Hindlimb muscle (tissue), 1 donor: ENCODE measurements at places on chromosomes 11 and 22.

GRCh38 chr22:34096770-34097169, 176.5 kb upstream of the LARGE1 start:
- DNase-seq: no peak

DNA sequence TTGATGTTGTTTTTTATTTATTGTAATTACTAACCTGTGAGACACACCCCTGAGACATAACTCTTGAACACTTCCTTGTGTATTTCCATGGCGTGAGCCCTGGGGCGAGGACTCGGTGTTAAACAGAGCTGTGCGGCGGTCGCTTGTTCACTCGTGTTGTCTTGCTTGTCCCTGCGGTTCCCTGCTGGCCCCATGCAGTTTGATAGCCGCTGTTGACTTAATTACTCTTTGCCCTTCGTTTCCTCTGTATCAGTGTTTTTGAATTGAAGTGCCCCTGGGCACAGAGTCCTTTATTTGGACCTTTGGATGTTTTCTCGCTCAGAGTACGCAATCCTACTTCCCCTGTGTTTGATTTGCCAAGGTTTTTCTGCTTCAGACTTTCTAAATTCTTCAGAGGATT, 52.7 kb downstream of the TBC1D22A start:
- no peak for DNase-seq

DNA sequence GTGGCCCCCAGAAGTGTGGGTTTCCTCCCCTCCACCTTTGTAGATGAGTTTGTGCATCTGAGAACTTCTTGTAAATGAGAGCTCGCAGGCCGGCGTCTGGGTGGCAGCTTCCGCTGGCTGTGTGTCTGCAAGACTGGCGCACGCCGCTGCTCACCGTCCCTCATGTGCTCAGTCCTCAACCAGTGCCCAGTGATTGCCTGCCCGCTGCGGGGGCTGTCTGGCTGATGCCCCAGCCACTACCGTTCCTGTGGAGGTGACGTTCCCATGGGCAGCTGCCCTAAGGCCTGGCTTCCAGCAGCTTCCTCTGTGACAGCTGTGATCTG, 8.8 kb downstream of the TBX1 start:
- DNase-seq: no peak

GRCh38 chr11:129974237-129974636, 28.4 kb downstream of the PRDM10 start:
- DNase-seq: no peak

- no peak for DNase-seq
Observed at GRCh38 chr11:27118371-27118770, 77.8 kb downstream of the BBOX1 start.

DNA sequence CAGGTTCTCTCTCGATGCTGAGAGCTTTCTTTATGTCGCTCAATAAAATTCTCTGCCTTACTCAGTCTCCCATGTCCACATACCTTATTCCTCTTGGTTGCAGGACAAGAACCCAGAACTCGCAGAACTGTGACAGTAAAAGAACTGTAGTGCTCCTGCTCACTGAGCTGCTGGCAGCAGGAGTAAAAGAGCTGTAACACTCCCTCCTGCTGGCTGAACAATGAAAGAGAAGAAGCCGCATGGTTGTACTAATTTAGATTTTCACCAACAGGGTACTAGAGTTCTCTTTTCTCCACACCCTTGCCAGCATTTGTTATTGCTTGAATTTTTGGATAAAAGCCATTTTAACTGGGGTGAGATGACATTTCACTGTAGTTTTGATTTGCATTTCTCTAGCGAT, 433.2 kb downstream of the GUCY1A2 start:
- DNase-seq: no peak

DNA sequence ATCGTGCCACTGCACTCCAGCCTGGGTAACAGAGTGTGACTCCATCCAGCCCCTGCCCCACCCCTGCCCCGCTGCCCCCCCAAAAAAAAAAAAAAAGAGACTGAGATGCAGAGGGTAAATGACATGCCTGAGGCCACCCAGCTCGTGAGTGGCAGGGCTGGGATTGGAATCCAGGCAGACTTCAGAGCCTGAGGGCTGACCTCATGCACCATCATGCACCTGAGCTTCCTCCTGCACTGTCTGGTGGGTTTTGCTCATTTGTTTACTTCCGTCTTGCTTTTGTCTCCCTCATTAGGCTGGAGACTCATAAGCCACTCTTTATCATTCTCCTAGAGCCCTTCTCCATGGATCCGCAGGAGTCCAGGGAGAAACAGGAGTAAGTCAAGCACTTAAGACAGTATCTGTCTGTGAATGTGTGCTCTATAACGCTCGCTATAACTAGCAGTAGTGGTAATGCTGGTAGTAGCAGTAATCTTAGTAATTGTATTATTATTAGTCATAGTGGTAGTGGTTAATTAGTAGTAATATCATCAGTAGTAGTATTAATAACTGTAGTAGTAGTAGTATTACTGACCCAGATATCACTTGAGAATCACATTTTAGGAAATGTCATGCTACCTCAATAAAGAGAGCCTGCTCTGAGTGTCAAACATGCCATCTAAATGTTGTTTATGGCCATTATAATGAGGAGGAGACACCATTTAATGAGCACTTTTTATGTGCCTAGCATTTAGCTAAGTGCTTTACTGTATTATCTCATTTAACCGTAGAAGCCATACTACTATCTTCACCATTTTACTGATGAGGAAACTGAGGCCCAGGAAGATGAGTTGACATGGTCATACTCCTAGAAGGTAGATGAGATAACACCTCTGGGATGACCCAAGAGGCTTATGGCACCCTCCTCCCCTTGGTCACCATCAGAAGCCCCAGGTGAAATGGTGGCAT, 85.0 kb downstream of the NAT10 start:
- no peak for DNase-seq

DNA sequence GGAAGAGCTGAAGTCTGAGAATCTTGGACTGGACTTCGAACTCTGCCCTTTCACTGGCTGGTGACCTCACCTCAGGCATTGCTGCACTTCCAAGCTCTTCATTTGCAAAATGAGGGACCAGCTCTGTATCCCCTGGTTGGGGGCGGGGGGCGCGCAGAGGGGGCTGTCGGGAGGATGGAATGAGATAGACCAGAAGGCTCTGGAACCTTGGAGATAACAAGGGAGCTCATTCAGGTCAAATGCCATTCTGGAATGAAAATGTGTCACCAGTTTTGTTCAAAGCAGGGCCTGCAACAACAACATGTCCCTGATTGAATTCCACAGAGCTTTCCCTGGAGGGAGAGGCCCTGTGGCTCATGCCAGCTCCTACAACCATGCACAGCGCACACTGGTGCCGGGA, 370.5 kb downstream of the MN1 start:
- DNase-seq: no peak

- no peak for DNase-seq
Observed at GRCh38 chr11:18312012-18312411, 9.9 kb downstream of the HPS5 start.

DNA sequence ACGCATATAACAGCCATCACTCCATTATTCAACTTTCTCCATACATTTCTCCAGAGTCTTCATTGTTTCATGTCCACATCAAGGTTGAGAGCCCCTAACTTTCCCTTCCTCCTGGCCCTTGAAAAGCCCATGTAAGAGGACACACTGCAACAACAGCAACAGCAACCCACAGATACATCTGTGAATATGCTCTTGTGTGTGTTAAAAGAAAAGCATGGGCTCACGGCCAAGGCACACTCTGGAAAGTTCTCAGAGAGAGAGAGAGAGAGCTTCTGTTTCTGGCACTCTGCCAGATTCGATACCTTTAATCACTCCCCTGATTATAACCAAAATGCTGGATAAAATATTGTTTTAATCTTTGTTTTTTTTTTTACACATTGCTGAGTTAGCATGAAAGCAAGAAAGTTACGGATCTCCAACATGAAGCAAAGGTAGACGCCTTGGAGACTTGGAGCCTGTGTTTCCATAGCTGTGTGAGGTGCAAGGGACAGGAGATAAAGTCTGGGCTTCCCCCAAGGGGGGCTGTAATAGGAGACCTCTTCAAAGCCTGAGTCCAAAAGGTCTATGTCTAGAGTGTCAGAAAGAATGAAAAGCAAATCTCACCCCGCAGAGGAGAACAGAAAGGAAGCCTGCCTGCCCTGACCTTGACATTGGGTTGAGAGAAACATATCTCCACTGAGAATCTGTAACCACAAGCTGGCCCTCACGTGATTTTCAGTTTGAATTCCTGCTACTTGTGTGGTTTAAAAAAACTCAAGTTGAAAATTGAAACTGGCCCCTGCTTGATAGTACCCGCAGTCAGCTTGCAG, 33.7 kb upstream of the MPPED1 start:
- peak; percentile 42 for DNase-seq

- DNase-seq: no peak
Observed at GRCh38 chr11:115207916-115208315, 296.3 kb downstream of the CADM1 start.

DNA sequence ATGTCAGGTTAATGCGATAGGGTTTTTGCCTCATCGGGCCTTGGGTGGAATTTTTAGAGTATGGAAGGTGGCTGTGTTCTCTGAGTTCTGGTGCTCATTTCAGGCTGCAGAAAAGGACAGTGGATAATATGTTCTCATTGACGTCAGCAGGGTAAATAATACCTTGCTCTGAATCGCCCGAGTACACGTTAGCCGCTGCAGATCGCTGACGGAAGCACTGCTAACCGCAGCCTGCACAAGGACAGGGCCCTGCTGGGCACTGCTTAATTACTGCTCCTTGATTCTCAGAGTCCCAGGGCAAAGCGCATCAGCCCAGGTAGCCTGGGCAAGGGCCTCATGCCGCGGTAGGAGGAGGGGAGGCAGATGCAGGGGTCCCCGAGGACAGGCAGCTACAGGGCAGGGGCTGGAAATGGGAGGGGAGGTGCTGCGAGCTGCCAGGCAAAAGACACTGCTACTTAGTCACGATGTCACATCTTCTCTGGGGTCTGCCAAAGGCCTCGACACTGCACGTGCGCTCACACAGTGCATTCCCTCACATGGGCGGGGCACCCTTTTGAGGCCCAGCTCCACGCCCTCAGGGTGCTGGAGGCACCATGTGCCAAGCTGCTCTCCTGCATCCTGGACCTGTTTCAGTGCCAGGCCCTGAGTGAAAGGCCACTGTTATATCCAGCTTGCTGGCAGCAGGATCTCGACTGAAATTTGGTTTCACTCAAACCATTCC, 35.2 kb downstream of the PPP2R1B start:
- DNase-seq: peak; percentile 18

DNA sequence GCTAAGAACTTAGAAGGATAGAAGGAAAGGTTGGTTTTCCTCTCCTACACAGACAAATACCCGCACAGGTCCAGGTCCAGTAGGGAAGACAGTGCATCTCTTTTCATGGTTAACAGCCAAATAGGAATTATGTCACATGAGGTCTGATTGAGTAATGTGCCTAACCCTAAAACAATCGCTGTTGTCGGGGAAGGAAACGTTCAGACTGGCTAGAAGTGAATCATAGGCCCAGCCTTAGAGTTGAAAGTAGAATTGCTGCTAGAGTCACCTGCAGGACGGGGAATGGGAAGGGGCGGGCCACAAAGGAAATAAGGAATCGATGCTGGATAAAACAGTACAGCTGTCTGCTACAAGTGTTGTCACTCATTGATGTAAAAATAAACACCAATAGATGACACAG, 12.4 kb upstream of the HTATIP2 start:
- no peak for DNase-seq

- DNase-seq: no peak
Observed at GRCh38 chr11:47944632-47945031, 35.7 kb upstream of the PTPRJ start.

DNA sequence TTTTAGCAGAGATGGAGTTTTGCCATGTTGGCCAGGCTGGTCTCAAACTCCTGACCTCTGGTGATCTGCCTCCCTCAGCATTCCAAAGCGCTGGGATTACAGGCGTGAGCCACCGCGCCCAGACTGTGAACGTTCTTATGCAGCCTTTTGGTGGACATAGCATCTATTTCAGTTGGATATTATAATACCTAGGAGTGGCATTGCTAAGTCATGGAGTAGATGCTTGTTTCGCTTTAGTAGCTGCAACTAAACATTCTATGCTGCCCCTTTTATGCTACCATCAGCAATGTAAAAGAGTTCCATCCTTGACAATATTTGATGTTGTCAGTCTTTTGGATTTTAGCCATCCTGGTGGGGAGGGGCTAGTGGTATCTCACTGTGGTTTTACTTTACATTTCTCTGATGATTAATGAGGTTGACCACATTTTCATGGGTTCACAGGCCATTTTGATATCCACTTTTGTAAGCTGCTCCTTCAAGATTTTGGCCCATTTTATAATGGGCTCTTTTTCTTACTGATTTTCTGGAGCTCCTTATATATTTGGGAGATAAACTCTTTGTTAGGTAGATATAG, 16.5 kb upstream of the APOBEC3A start:
- DNase-seq: no peak

- no peak for DNase-seq
Observed at GRCh38 chr22:40028098-40028425, 33.3 kb downstream of the FAM83F start.

DNA sequence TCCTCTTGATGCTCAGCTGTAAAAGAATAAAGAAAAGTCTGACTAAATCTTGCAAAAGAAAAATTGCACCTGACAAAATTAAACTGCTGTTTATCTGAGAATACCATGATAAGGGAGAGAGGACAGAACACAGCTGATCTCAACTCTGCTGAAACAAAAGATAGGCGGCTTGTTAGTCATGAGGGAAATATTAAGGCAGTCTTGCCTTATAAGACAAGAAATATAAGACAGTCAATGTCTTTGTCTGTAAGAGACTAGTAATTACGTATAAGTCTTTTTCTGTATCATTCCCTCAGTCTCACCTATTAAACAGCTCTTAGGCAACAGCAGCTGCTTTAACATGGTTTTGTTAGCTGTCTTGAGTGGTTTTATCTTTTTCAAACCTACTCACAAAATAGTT, 296.6 kb downstream of the LUZP2 start:
- DNase-seq: no peak

DNA sequence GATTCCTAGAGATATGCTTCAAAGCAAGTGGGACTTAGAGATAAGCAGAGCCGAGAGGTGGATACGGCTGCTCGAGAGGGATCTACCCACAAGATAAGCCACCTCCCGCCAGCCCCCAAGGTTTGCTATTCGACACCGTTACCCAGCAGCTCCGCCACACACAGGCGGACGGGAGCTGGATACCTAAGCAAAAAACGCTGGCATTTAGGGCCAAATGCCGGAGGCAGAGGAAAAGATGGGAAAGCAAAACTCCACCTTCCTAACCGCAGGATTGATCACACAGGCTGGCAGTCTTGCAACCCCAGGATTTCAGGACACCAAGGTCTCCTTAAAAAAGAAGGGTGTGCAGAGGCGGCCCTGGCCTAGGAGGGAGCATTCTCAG, 709 bp downstream of the FTH1 start:
- no peak for DNase-seq

- no peak for DNase-seq
Observed at GRCh38 chr11:106495046-106495445, 417.6 kb downstream of the AASDHPPT start.
